ENCODE measurements at places on chromosomes 11 and 22.

- DNase-seq = no peak
Measured at GRCh38 chr11:65471447-65471891, 27.4 kb upstream of the MALAT1 start.

DNA sequence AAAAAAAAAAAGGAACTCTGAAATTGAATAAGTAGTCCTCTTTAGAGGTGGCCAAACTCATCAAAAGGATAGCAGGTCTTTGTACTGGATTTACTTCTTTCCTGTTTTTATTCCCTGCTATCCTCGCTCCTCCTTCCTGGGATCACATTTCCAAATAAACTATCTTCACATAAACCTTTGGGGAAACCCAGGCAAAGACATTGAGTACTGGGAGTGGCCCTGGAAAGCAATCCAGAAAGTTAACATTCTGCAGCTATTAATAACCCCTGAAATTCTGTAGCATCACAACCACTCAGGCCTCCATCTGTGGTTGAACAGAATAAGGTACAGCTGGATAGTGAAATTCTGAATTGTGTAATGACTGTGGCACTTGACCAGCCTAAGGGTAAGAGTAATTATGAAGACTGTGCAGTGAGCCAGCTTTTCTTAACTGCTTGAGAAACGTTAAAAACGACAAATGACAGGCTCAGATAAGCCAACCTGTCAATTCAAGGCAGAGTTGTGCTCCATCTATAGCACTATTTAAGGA lies 58.8 kb downstream of the ISX start:
- DNase-seq = no peak

GRCh38 chr11:41536021-41536568 lies 76.6 kb upstream of the LRRC4C start:
- DNase-seq = no peak

GRCh38 chr11:23988381-23989006 lies 508.4 kb upstream of the LUZP2 start:
- DNase-seq = no peak

GRCh38 chr11:2266586-2267305 lies 3.6 kb downstream of the ASCL2 start:
- DNase-seq = no peak

Measured in NT2/D1 (cell line).